ENCODE measurements at places on chromosomes 7 and 10. TPM values are rescaled to one million over a fixed set of nuclear protein-coding genes. Genes with fewer than 3 reads are reported as not detected.

CLEC2L gene
- not detected for total RNA-seq

ADARB2 gene
- total RNA-seq, result not detected

EPHA1 gene
- total RNA-seq, result not detected

CFAP46 gene
- total RNA-seq, result 0.35 TPM

AGR2 gene
- total RNA-seq, result not detected

DNA sequence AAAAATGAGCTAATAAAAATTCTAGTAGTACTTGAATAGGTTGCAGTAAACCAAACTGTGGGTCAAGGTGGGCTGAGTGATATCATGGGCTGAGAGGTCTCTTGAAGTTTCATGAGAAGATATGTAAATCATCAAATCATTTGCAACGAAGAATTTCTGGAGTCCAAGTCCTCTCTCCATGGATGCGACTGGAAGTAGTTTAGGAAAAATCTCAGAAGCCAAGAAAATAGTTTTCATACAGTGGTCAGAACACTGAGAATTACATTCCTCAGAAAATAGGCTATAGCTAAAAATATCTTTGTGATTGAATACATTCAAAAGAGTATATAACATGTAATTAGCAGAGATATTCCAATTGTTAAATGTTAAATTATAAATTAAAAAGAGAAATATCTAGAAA, 3.6 kb upstream of the IFIT1 start:
- no peak for DNase-seq

DNA sequence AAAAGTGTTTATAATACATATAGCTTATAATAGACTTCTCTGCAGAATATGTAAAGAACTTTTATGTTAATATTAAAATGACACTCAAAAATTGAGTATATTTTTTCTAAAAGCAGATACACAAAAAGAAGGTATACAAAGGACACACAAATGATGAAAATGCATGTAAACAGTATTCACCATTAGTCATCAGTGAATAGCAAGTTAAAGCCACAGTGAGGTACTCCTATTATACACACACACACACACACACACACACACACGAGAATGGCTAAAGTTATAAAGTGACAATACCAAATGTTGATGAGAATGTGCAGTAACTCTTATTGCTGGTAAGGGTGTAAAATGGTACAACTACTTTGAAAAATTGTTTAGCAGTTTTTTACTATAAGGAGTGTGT, 92.9 kb downstream of the ITGB1 start:
- DNase-seq, result no peak

DNA sequence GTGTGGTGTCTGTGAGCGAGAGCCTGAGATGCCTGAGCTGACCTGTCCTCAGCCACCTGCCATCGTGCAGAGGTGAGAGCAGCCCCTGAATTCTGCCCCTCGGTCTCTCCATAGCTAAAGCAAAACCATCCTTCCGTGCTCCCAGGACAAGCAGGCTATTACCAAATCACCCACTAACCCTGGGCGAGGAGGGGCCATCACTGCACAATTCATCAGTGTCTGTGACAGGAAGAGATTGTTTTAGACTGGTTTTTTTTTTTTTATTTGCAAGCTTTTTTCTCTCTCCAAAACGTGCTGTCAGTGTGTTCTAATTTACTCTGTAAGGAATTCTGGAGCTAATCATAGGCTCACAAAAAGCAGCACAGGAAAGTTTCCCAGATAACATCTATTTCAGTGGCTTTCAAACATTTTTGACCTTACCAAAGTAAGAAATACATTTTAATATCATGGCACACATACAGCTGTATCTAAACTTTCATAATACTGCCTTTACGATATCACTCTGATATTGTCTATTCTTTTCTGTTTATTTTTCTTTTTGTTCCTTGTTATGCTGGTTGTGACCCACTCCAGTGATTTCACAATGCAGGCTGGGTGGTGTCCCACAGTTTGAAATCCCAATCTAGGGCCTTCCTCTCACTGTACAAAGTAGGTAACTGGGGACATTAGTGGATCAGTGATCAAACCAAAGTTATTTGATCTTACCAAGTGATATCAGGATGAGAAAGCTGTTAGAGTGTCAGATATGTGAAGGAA, 62.8 kb downstream of the EGFR start:
- DNase-seq, result no peak

GRCh38 chr10:46091828-46092523, 45.9 kb upstream of the MSMB start:
- no peak for DNase-seq

- no peak for DNase-seq
Observed at GRCh38 chr10:67788028-67788886, 49.7 kb downstream of the DNAJC12 start.

DNA sequence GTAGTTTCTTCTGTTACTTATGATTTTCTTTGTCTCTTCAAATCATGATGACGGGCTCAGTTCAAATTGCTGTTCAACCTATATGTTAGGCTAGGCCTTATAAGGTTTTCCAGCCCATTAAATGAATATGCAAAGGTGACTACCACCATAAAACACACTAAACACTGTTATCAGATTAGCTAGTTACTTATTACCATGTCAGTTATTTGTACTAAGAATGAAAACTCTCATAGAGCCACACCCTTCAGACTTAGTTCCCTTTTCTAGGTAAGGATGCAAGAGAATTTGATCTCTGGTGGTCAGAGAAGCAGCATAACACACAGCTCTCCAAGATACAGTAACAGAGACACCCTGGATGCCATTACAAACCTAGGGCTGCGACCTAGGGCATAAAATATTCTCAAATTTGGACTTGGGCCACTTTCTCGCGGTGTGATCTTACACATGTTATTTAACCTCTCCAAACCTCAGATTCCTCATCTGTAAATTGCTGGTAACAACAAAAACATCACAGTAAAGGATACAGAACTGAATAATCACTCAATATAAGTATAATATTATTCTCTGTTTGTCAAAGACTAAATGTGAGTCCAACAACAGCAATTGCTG, 35.6 kb downstream of the ANKMY2 start:
- DNase-seq, result no peak

GRCh38 chr10:64519427-64519826, 998.2 kb downstream of the REEP3 start:
- no peak for DNase-seq

GRCh38 chr10:21203473-21204107, 306.5 kb upstream of the NEBL start:
- peak; percentile 18 for DNase-seq

GRCh38 chr10:63986536-63986935, 465.3 kb downstream of the REEP3 start:
- DNase-seq, result no peak

DNA sequence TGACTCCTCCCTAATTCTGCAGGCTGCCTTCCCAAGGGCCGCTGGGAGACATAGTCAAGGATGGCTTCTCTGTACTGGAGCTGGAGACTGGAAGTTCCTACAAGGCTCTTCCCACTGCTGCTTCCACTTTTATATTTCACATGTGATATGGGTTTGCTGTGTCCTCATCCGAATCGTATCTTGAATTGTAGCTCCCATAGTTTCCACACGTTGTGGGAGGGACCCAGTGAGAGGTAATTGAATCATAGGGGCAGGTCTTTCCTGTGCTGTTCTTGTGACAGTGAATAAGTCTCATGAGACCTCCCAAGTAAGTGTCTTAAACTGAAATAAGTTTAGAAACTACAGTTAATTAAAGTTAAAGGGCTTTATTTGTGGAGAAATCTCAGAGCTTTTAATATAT, 47.0 kb upstream of the BICC1 start:
- peak; percentile 32 for DNase-seq

DNA sequence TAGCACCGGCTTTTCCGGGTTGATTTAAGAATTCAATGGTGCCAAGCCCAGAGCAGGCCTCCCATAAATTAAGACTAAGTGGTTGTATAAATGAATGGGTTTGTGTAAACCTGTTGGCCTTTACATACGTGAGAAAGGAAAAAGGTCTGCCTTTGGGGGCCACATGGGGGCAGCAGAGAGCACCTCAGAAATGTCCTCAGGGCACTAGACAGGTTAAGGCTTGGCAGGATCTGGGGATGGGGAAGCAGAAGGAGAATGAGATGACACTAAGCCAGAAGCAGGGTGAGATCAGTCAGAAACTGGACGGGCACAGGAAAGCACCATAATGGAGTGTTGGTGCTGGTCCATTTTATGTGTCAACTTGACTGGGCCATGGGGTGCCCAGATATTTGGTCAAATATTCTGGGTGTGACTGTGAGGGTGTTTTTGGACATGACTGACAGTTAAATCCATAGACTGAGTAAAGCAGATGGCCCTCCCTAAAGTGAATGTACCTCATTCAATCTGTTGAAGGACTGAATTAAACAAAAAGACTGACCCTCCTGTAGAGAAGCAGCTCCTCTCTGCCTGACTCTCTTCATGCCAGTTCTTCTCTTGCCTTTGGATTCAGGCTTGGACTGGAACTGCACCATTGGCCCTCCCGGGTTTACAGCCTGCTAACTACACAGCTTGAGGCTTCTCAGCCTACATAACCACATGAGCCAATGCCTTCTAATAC, 58.9 kb downstream of the FRMPD2 start:
- DNase-seq, result peak; percentile 41
